Smooth muscle cell of trachea (primary cell): ENCODE measurements at places on chromosomes 6 and 20. TPM values are rescaled to one million over a fixed set of nuclear protein-coding genes. Genes with fewer than 3 reads are reported as not detected.

The TRERF1 gene
- 8.9 and 10.3 TPM in 2 replicates for total RNA-seq

The PARD6B gene
- total RNA-seq = 0.44 and 0.66 TPM in 2 replicates

The STMND1 gene
- not detected in 2 replicates for total RNA-seq

The IRF4 gene
- under 0.01 and 0.99 TPM in 2 replicates for total RNA-seq

The ARG1 gene
- total RNA-seq = not detected in 2 replicates

The SNAP25 gene
- 9.6 and 19.5 TPM in 2 replicates for total RNA-seq

The RAET1L gene
- not detected in 2 replicates for total RNA-seq

The LY6G6F gene
- not detected in 2 replicates for total RNA-seq

The PLN gene
- under 0.01 TPM in 1 of 2 replicates, not detected in the other for total RNA-seq

The SLC17A3 gene
- not detected in 2 replicates for total RNA-seq

The PTK6 gene
- 0.17 TPM in 1 of 2 replicates, not detected in the other for total RNA-seq

The CST4 gene
- total RNA-seq = not detected in 2 replicates

The DACT2 gene
- total RNA-seq = not detected in 2 replicates

The CLPSL1 gene
- not detected in 2 replicates for total RNA-seq

The TBXT gene
- total RNA-seq = not detected in 2 replicates

The PLEKHG1 gene
- 4.5 and 6.3 TPM in 2 replicates for total RNA-seq

The C2 gene
- 2.8 and 13.1 TPM in 2 replicates for total RNA-seq

The BPIFA1 gene
- not detected in 2 replicates for total RNA-seq

The ENPP4 gene
- 0.50 and 1.0 TPM in 2 replicates for total RNA-seq

The TTK gene
- 2.0 and 38.5 TPM in 2 replicates for total RNA-seq

The LHFPL5 gene
- not detected in 2 replicates for total RNA-seq

The ABHD16B gene
- not detected in 2 replicates for total RNA-seq

The TINAG gene
- 0.58 TPM in 1 of 2 replicates, not detected in the other for total RNA-seq

The RARS2 gene
- total RNA-seq = 46.8 and 58.2 TPM in 2 replicates

The MAP7 gene
- total RNA-seq = 0.58 and 2.0 TPM in 2 replicates

The OR12D3 gene
- total RNA-seq = not detected in 2 replicates

The BMP6 gene
- 0.87 and 1.3 TPM in 2 replicates for total RNA-seq

The ERVFRD-1 gene
- total RNA-seq = not detected in 2 replicates

The ZBP1 gene
- total RNA-seq = not detected in 2 replicates

The PDYN gene
- not detected in 2 replicates for total RNA-seq

The TMEM217 gene
- 1.5 and 1.8 TPM in 2 replicates for total RNA-seq

The HRH3 gene
- total RNA-seq = not detected in 2 replicates

The ATF6B gene
- total RNA-seq = 20.8 and 27.2 TPM in 2 replicates

The C6orf141 gene
- total RNA-seq = 0.17 and 1.3 TPM in 2 replicates

The RFX6 gene
- total RNA-seq = not detected in 2 replicates

The TOX2 gene
- 3.5 TPM in 2 replicates for total RNA-seq

The BLOC1S5 gene
- total RNA-seq = 15.2 and 21.1 TPM in 2 replicates

The CLVS2 gene
- total RNA-seq = under 0.01 TPM in 1 of 2 replicates, not detected in the other

The NKAPL gene
- total RNA-seq = 0.73 and 2.2 TPM in 2 replicates

The KIF25 gene
- total RNA-seq = not detected in 2 replicates

The FGD2 gene
- total RNA-seq = not detected in 2 replicates

The ETV7 gene
- 0.29 and 0.99 TPM in 2 replicates for total RNA-seq

The GSTA2 gene
- total RNA-seq = not detected in 2 replicates

The BPIFB2 gene
- not detected in 2 replicates for total RNA-seq

The PRSS16 gene
- not detected in 2 replicates for total RNA-seq

The CLIC1 gene
- 662 and 1,073 TPM in 2 replicates for total RNA-seq

The SIRPB1 gene
- 0.29 and 1.2 TPM in 2 replicates for total RNA-seq

The SLC22A2 gene
- total RNA-seq = not detected in 2 replicates

The RAMACL gene
- total RNA-seq = 1.8 and 2.5 TPM in 2 replicates

The MAP1LC3A gene
- total RNA-seq = 14.1 and 52.8 TPM in 2 replicates

The NEURL2 gene
- 6.4 and 13.9 TPM in 2 replicates for total RNA-seq

The PPIL1 gene
- total RNA-seq = 16.7 and 23.1 TPM in 2 replicates

The MCM9 gene
- 10.6 and 11.1 TPM in 2 replicates for total RNA-seq

The TREML2 gene
- total RNA-seq = not detected in 2 replicates

The ANKRD60 gene
- not detected in 2 replicates for total RNA-seq

The PRL gene
- total RNA-seq = not detected in 2 replicates

The NOTCH4 gene
- total RNA-seq = 1.3 and 2.0 TPM in 2 replicates
